Small intestine (tissue), 16 donors: ENCODE measurements at places on chromosomes 5 and 9. TPM values are rescaled to one million over a fixed set of nuclear protein-coding genes. Genes with fewer than 3 reads are reported as not detected.

DNA sequence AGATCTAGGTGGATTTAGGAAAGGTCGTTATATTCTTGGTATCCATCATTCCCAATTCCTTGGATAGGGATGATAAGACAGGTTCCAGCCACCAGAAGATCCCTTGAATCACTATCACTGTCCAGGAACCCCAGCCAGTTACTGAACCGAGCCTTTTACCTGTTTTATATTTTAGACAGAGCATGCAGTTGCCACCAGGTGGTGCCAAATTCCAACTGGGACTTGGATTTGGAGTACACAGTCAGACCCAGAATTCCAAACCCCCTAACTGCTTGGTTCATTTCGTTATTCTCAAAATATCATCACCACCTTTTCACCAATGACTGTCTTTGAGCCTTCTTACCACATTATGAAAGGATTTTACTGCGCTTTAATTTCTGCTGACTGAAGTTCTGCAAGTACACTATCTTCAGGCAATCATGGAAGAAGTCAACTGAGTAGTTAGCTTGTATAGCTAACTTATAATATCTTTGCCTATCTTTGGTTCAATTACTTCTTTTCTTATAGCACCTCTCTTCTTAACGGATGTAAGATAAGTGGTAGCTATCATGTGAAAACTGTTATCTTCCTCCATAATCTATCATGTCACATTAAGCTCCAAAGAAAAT lies 191.8 kb downstream of the PRR16 start:
- no peaks in the 10 kb centered on the region for H3K36me3 ChIP-seq
- no peaks in the 10 kb centered on the region for H3K27me3 ChIP-seq
- H3K4me3 ChIP-seq = no peak overlapping the region
- no peak overlapping the region for H3K27ac ChIP-seq
- no peaks in the 10 kb centered on the region for H3K4me1 ChIP-seq
- DNase-seq = peak; percentile 14

- no peak overlapping the region for H3K27ac ChIP-seq
- peaks cover 47% of the 10 kb centered on the region for H3K27me3 ChIP-seq
- no peak for DNase-seq
- no peak overlapping the region for H3K4me3 ChIP-seq
- H3K36me3 ChIP-seq = no peaks in the 10 kb centered on the region
These were observed 20.3 kb upstream of the UNC5A start for GRCh38 chr5:176789873-176790615.

- H3K36me3 ChIP-seq = no peaks in the 10 kb centered on the region
- H3K4me1 ChIP-seq = peaks cover 17% of the 10 kb centered on the region
- no peak overlapping the region for H3K4me3 ChIP-seq
- H3K27ac ChIP-seq = peak overlapping the region; percentile 13
- DNase-seq = no peak
- H3K27me3 ChIP-seq = no peaks in the 10 kb centered on the region
These were observed 7.3 kb downstream of the PRR7 start for GRCh38 chr5:177453852-177454396.

DNA sequence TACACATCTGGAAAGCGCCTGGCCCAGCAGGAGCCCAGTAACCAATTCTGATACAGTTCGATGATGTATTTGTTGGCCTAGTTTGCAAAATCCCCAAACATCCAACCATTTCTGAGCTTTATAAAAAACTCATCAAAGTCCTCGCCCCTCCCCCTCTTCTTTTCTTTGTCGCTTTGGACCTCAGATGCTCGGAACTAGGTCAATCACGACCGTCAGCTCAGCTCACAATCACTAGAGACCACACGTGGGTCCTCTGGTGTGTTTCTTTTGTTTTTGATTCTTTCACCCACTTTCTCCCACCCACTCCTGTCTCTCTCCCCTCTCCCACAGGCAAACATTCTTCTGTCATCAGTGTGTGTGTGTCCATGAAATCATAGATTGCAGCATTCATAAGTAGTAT lies 26.7 kb upstream of the ZBTB43 start:
- H3K27ac ChIP-seq = no peak overlapping the region
- no peaks in the 10 kb centered on the region for H3K27me3 ChIP-seq
- no peaks in the 10 kb centered on the region for H3K4me1 ChIP-seq
- H3K4me3 ChIP-seq = no peak overlapping the region

Gene PDGFRB
- 31.6 TPM for polyA plus RNA-seq

GRCh38 chr5:133356396-133356983 lies 255.9 kb downstream of the FSTL4 start:
- peaks cover under 1% of the 10 kb centered on the region for H3K27me3 ChIP-seq
- no peak for DNase-seq
- H3K4me3 ChIP-seq = no peak overlapping the region
- H3K27ac ChIP-seq = no peak overlapping the region
- H3K36me3 ChIP-seq = no peaks in the 10 kb centered on the region

DNA sequence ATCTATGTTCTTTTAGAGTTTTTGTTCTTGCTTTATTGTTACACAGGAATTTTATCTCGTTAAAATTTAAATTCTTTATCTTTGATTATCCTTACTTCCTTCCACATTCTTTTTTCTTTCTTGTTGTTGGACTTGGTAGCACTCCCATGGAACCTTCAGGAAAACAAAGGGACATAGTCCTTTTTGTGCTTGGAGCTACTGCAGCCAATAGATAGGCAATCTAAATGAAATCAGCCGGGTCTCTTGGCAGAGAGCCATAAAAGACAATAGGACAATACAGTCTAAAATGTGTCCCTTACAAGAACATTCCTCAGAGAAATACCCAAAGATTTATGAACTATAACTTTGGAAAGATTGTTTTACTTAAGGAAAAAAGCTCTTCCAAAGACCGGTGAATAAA lies 548.1 kb upstream of the C9orf72 start:
- H3K4me1 ChIP-seq = no peaks in the 10 kb centered on the region
- H3K27ac ChIP-seq = no peak overlapping the region
- H3K27me3 ChIP-seq = no peaks in the 10 kb centered on the region
- H3K36me3 ChIP-seq = no peaks in the 10 kb centered on the region
- no peak for DNase-seq

DNA sequence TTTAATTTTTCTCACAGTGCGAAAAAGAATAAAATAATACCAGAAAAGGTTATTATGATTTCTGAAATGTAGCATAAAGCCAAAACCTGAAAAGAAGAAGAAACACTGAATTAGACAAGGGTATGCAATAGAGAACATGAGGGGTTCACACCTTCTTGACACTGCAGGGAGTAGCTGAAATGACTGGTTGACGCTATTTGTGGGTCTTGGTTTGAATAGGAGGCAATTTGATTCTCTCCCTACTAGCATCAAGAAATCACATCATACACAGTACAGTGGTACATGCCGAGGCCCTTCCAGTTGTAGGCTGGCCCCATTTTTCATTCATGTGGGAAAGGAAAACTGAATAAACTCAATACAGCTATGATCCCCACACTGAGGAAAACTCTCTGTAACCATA lies 68.6 kb downstream of the NR3C1 start:
- no peak overlapping the region for H3K4me3 ChIP-seq
- no peaks in the 10 kb centered on the region for H3K36me3 ChIP-seq
- no peaks in the 10 kb centered on the region for H3K27me3 ChIP-seq
- no peak for DNase-seq
- no peak overlapping the region for H3K27ac ChIP-seq

GRCh38 chr9:88978034-88978433 lies 13.2 kb upstream of the S1PR3 start:
- no peak for DNase-seq
- no peak overlapping the region for H3K27ac ChIP-seq
- no peaks in the 10 kb centered on the region for H3K4me1 ChIP-seq
- H3K4me3 ChIP-seq = no peak overlapping the region

Gene PLAC8L1
- polyA plus RNA-seq = not detected

DNA sequence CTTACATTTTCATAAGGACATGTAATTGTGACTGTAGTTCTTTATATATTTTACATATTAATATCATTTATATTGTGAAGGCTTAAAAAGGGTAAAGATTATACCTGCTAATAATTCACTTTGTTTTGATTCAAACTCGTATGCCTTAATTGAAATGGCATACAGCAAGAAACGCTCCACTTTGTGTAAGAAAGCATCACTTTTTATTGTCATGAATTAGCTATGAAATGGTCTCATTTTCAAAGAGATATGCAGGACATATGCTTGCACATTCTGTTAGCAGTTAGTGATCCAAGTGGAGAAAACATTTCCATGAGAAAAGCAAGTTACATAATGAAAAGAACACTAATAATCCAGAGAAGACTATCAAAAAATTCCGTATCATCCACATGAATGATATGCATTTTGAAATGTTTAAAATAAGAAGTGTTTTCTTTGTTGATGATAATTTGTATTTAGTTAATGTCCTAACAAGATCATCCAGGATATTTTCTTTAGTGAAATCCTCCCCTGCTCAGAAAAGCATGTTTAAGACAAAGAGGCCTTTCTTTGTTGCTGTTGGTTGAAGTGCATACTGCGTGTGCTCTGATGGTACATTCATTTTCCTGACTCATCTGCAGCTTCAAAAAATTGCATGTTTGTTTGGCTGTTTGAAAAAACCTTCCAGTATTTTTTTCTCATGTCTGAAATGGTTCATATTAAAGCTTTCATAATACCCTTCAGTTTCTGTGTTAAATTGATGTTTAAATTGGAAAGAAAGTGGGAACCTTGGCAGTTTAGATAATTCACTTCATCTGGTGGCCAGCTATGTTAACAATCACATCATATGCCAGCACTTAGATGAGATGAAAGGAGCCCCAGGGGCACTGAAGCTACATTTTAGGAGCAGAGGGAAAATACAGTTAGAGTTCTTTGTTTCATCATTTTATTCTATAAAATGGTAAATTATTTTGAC lies 242.2 kb downstream of the CSNK1G3 start:
- H3K27ac ChIP-seq = no peak overlapping the region
- DNase-seq = no peak
- H3K4me1 ChIP-seq = no peaks in the 10 kb centered on the region
- no peaks in the 10 kb centered on the region for H3K36me3 ChIP-seq
- H3K27me3 ChIP-seq = no peaks in the 10 kb centered on the region

GRCh38 chr9:88990729-88991065 lies 571 bp upstream of the S1PR3 start:
- DNase-seq = no peak
- H3K27me3 ChIP-seq = no peaks in the 10 kb centered on the region
- H3K4me3 ChIP-seq = peak overlapping the region; percentile 47
- H3K4me1 ChIP-seq = peaks cover 11% of the 10 kb centered on the region

GRCh38 chr9:93087971-93088655 lies 7.9 kb upstream of the CARD19 start:
- H3K4me3 ChIP-seq = no peak overlapping the region
- H3K27ac ChIP-seq = no peak overlapping the region
- H3K36me3 ChIP-seq = peaks cover 18% of the 10 kb centered on the region
- no peaks in the 10 kb centered on the region for H3K27me3 ChIP-seq

DNA sequence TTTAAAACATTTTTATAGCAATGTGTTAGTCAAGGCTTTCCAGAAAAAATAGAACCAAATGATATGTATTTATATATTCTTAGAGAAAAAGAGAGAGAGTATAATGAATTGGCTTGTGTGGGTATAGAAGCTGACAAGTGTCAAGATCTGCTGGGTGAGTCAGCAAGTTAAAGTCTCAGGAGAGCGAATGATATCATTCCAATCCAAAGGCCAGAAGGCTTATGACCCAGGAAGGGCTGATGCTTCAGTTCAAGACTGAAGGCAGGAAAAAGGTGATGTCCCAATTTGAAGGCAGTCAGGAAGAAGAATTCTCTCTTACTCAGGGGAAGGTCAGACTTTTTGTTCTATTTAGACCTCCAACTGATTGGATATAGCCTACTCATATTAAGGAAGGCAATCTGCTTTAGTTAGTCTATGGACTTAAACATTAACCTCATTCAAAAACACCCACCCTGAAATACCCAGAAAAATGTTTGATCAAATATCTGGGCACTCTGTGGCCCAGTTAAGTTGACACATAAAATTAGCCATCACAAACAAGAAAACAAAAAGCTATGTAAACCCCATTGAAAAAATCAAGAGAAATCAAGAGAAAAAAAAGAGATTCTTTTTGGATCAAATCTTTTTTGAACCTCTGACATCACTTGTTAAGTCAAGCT lies 189.6 kb downstream of the PIK3R1 start:
- peak overlapping the region; percentile 66 for H3K27ac ChIP-seq
- DNase-seq = peak; percentile 92
- no peaks in the 10 kb centered on the region for H3K27me3 ChIP-seq
- no peaks in the 10 kb centered on the region for H3K4me1 ChIP-seq

DNA sequence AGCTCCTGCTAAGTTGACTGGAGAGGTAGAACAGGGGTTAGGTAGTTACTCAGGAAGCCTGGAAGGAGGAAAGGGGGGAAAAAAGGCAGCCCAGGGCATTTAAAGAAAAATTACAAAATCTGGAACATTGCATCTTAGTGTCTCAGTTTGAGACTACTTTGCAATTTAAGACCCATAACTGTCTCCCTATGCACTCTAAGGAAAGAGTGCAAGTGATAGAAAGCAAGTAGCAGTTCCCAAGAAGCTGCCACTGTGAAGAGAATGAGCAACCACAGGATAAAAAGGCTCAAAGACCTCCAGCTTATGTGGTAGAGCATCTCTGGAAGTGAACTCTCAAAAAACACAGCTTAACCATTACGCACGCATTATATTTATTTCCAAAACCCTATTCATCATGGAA lies 141.8 kb downstream of the SLCO4C1 start:
- no peak overlapping the region for H3K27ac ChIP-seq
- H3K36me3 ChIP-seq = no peaks in the 10 kb centered on the region
- no peak for DNase-seq
- no peaks in the 10 kb centered on the region for H3K4me1 ChIP-seq

Gene KCNIP1
- not detected for polyA plus RNA-seq

GRCh38 chr9:116287721-116288120 lies 134.1 kb downstream of the PAPPA start:
- H3K36me3 ChIP-seq = no peaks in the 10 kb centered on the region
- no peak overlapping the region for H3K27ac ChIP-seq
- DNase-seq = no peak
- no peaks in the 10 kb centered on the region for H3K4me1 ChIP-seq
- no peaks in the 10 kb centered on the region for H3K27me3 ChIP-seq

DNA sequence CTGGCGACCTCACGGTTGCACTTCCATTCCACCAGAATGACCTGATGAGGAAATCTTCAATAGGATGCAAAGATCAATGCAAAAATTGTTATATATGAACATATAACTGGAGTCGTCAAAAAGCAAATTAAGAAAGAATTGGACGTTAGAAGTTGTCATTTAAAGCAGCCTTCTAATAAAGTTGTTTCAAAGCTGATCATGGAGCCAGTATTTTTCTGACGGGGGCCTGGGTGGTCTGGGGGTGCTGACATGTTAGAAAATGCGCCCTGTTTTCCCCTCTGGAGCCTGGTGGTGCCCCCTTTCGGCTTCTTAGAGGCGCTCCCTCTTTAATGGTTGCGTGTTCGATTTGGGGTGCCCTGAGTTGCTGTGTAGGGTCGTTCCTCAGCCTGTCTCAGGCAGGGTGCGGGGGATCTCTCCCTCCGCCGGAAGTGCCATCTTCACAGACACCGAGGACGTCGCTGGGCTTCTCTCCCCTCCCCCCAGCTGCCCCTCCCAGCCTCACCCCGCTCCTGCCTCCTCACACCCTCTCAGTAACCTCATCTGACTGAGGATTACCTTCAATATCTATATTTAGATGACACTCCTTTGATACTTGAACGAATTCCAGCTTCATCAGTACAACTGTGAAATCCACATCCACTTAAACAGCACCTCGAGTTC lies 18.3 kb downstream of the PTGES2 start:
- no peaks in the 10 kb centered on the region for H3K4me1 ChIP-seq
- H3K27ac ChIP-seq = peak overlapping the region; percentile 60
- H3K4me3 ChIP-seq = no peak overlapping the region
- H3K27me3 ChIP-seq = no peaks in the 10 kb centered on the region
